ENCODE measurements at places on chromosomes 16 and 17.

DNA sequence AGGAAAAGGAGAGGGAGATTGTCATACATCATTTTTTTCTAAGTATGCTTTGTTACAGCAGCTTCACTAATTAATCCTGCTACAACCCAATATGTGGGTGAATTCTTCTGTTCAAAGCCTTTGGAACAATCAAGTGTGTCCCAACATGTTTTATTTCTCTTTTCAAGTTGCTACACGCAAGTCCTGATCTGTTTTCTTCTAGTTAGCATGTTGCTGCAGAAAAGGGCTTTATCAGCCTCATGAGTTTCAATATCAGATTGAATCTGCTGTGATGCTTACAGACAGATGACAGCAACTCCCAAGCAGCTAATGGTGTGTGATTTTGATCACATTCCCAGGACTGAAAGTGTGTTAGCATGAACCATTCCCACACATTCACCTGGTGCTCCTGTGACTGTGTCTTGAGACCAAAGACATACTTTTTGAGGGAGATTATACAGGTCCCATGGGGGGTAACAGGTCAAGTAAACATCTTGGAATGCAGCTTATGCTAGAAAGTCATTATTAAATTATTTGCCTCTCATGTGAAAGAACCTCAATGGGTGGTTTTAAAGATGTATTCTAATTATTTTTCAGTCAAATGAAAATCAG lies 96.9 kb upstream of the KCNJ16 start:
- DNase-seq = no peak

DNA sequence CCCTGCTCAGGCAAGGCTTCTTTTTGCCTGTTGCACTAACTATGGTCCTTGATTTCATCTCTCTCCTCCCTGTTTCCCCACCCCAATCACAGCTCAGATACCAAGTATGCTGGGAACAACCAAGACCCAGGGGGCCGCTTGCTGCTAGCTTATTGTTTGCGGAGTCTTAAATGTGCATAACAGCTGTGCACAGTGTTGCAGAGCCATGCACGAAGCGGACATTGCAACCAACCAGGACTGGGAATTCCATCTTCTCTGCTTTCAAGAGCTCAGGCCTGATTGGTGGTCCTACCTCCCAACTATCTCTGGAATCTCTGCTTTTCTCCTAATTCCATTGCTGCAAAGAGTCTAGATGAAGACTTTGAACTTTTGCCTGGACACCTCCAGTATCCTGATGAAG lies 281.3 kb upstream of the TNRC6C start:
- DNase-seq = no peak

DNA sequence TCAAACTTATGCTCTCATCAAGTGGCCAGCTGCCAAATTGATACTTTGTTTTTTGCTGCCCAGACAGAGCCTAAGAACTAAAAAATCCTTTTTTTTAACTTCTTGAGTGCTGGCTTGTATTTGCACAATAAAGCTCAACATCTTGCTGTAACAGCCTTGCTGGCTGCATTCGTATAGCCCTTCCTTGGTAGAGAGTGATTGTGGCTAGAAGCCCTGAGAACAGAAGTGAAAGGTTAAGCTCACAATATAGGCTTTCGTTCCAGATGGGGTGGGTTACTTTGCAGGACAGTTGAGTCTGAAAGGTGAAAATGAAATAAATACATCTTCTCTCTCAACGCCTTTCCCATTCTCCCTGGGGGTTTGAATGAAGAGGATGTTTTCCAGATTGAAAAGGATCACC lies 278.8 kb downstream of the HS3ST3B1 start:
- DNase-seq = no peak

- no peak for DNase-seq
Observed at GRCh38 chr16:54430491-54431030, 144.0 kb upstream of the IRX3 start.

DNA sequence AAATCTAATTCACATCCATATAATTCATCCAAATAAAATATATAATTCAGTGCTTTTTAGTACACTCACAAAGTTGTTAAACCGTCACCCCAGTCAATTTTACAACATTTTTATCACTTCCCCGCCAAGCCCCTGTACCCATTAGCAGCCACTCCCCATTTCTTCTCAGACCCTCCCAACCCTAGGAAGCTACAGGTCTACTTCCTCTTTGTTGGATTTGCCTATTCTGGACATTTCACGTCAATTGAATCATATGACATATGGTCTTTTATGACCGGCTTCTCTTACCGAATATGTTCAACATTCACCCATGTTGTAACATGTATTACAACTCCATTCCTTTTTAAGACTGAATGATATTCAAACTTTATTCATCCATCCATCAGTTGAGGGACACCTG lies 19.9 kb upstream of the MLKL start:
- DNase-seq = no peak

DNA sequence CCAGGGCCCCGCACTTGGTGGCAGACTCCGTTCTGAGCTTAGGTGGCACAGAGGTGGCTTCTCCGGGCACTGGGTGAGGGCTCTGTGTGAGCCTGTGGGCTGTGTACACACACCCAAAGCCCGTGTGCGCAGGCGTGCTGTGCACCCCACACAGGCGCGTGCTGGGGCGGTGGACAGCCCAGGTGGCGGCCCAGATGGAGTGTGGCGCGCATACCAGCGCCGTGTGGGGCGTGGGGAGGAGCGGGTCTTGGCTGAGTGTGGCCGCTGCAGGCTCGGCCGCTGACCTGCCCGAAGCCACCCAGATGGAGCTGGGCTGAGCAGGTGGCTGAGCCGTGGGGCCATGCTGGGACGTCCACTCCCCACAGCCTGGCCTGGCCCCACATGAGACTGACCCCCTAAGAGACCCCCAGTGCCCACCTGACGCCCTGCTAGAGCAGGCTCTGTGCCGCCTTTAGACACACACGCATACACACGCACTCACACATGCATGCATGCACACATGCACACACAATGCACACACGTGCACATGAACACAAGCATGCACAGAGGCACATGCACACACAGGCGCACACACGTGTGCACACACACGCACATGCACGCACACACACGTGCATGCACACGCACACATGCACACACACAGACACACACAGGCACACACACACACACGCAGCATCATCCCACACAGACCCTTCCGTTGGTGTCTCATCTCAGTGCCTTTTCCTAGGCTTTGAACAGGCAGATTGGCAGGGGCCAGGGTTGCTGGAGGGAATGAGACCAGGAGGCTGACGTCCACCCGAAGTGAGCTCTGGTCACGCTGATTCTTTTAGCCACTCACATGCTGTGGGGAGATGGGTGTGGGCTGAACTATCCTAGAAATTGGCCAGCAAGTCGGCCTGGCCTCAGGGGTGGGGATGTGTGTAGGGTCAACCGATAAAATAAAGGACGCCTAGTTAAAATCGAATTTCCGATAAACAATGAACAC lies 2.1 kb downstream of the PRR35 start:
- DNase-seq = no peak

DNA sequence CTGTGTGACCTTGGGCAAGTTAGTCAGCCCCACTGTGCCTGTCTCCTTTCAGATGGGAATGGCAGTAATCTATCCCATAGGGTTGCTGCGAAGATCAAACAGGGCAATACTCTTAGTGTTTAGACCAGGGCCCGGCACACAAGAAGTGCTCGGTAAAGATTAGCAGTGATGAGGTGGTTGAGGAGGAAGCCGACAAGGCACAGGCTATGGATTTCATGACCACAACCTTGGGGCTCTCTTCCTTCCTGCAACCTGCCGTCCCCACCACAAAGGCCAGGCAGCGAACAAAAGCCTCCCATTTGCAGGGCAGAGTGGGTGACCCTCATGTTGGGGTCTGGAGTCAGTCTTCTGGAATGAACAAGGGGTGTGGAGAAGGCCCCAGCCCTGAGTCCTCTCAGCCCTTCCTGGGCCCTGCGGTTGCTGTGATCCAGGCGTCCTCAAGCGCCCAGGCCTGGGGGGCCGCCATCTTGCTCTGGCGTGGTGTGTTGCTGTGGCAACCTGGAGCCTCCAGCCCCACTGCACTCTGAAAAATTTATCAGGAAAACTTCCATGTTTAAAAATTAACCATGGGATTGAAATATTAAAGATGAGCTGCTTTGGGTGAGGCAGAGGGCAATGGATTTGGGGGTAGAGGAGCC lies 9.8 kb downstream of the ADAM11 start:
- DNase-seq = no peak

DNA sequence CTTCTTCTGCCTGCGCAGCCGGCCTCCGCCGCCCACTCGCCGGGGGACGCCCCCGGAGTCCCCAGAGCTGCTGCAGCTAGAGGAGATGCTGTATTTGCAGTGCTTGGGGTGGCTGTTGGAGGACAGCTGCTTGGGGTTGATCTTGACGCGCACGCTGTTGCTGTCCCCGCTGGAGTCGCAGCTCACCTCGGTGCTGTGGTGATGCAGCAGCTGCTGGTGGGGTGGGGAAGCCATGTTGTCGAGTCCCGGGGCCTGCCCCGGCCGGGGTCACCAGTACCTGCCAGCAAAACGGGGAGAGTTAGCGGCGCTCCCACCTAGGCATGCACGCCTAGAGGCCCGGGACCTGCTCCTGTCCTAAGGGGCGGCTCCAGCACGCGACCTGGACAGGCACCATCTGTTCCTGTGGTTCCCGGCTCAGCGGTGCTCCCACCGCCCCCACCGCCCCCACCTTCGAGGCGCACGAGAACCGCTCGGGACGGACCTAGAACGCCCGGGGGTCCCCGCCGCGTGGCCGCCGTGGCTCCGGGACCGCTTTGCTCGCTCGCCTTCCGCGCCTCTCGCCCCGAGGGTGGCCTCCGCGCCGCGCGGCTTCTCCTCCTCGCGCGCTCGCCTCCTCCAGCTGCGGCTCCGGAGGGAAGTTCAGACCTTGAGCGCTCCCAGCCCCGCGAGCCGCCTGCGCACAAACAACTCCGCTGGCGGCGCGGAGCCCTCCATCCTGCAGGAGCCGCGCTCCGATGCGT lies 863 bp downstream of the ADCY9 start:
- peak; percentile 36 for DNase-seq

DNA sequence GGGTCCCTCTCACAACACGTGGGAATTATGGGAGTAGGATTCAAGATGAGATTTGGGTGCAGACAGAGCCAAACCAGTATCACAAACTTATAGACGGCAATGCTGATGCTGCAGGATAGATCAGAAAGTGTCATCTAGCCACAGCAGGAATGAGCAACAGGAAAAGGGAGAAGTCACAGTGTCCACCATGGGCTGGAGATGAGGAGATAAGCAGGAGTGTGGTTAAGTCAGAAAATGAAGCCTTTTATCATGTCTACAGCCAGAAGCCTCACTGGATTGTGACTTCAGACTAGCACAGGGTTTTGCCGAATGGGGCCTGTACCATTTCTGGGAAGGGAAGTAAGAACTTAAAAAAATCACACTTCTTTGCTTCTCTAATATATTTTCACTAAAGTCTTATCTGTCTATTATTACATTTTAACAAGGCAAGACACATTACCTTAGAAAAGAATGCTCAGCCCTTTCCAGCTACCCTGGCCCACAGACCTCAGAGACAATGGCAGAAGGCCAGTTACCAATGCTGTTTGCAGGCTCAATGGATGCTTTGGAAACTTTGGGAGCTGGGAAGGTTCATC lies 490.2 kb upstream of the SALL1 start:
- DNase-seq = no peak

DNA sequence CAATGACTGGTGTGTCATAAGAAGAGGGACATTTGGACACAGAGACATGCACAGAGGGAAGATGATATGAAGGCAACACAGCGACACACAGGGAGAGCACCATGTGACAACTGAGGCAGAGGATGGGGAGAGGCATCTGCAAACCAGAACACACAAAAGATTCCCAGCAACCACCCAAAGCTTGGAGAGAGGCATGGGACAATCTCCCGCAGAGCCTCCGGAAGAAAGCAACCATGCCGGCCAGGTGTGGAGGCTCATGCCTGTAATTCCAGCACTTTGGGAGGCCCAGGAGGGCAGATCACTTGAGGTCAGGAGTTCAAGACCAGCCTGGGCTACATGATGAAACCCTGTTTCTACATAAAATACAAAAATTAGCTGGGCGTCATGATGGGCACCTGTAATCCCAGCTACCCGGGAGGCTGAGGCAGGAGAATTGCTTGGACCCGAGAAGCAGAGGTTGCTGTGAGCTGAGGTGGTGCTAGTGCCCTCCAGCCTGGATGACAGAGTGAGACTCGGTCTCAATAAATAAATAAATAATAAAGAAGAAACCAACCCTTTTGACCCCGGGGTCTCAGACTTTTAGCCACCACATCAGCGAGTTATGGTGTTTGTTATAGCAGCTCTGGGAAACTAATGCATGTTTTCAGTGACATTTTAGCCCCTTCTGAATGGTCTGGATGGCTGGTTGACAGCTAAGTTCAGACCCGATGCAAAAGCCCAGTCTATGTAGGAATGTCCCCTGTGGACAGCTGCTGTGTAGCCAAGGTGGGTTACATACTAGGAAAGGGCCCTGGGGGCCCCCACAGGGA lies 13.8 kb upstream of the PLCG2 start:
- no peak for DNase-seq

DNA sequence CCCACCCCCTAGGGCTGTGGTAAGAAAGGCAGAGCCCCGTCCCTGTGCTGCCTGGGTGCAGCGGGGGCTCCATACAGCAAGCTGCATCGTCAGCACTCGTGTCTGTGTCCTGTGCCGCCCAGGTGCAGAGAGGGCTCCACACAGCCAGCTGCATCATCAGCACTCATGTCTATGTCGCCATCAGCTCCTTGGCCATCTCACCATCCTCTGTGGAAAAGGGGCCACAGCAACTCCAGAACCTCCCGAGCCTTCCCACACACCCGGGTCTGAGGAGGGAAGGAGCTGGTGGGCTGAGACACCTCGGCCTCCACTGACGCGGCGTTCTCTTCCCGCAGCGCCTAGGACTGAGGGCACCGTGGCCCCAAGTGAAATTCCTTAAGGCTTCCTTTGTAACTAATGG lies 72.9 kb upstream of the CHMP6 start:
- DNase-seq = no peak

DNA sequence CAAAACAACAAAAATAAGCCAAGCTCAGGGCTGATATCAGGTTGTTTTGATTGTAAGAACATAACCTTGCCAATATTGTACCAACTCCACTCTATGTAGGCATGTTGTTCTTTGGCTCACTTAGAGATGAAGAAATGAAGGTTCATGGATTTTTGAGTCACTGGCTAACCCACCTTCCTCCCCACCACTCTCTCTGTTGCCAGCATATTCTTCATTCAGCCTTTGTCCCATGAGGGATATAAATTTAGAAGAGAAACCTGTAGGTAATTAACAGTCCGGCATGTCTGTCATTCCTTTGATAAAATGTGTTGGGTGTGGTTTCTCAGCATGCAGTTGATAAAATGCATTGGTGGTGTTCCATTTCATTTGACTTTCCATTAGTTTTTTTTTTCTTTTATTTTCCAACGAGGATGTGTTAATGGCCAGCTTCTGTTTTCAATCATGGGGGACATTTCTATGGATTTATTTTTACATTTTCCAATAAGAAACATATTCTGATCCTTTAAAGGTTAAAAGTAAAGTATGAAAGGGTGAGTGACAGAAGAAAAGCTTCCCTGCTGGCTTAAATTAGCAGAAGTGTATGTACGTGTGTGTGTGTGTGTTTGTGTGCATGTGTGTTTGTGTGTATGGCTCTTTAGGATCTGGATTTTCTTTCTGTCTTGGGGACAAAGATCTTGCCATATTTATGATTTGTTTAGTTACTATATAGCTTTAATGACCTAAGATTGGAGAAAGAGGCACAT lies 166.2 kb upstream of the KCNJ16 start:
- DNase-seq = no peak

- DNase-seq = no peak
Observed at GRCh38 chr17:18937981-18938691, 13.8 kb upstream of the SLC5A10 start.
